ENCODE measurements at places on chromosomes 5 and 9. TPM values are rescaled to one million over a fixed set of nuclear protein-coding genes. Genes with fewer than 3 reads are reported as not detected.

Gene IL3
- total RNA-seq: 0.37 TPM

Gene ARID3C
- 0.27 TPM for total RNA-seq

Gene RNF38
- total RNA-seq: 25.7 TPM

GRCh38 chr9:23552876-23553601 is 273.0 kb downstream of the ELAVL2 start:
- H3K36me3 ChIP-seq: no peaks in the 10 kb centered on the region
- no peak for DNase-seq
- no peak overlapping the region for H3K4me3 ChIP-seq
- no peak overlapping the region for H3K27ac ChIP-seq
- no peaks in the 10 kb centered on the region for H3K27me3 ChIP-seq
- H3K4me1 ChIP-seq: no peaks in the 10 kb centered on the region

- H3K27ac ChIP-seq: no peak overlapping the region
- no peak for DNase-seq
- H3K4me1 ChIP-seq: no peaks in the 10 kb centered on the region
- no peak overlapping the region for H3K4me3 ChIP-seq
Measured at GRCh38 chr5:149363936-149364335, 6.1 kb downstream of the PCYOX1L start.

All from hepatocyte (in vitro differentiated cells).